Endothelial cell (in vitro differentiated cells): ENCODE measurements at places on chromosomes 6 and 20. TPM values are rescaled to one million over a fixed set of nuclear protein-coding genes. Genes with fewer than 3 reads are reported as not detected.

GRCh38 chr6:150072201-150072600 is 3.3 kb upstream of the ULBP3 start:
- no peak for DNase-seq

Gene GSS
- total RNA-seq: 48.3 TPM

- no peak for DNase-seq
These were observed 2.3 kb upstream of the STMND1 start for GRCh38 chr6:17099401-17100059.

GRCh38 chr20:50394569-50394968 is 115.6 kb upstream of the PTPN1 start:
- no peak for DNase-seq

Gene NKX2-4
- not detected for total RNA-seq

- no peak for DNase-seq
These were observed 412.1 kb downstream of the PKHD1 start for GRCh38 chr6:51675020-51675921.

- no peak for DNase-seq
These were observed 2.8 kb upstream of the RAB23 start for GRCh38 chr6:57224769-57225515.

Gene RBPJL
- not detected for total RNA-seq

- no peak for DNase-seq
These were observed 461 bp upstream of the DCDC2 start for GRCh38 chr6:24358219-24358821.

GRCh38 chr6:26311012-26311384 is 54.0 kb upstream of the BTN3A2 start:
- no peak for DNase-seq

GRCh38 chr6:33116417-33116816 is 40.6 kb downstream of the HLA-DPB1 start:
- DNase-seq: no peak

Gene CCDC28A
- 8.1 TPM for total RNA-seq

Gene MROH8
- total RNA-seq: 4.3 TPM

GRCh38 chr20:44959638-44960102 is 527 bp downstream of the TOMM34 start:
- no peak for DNase-seq

DNA sequence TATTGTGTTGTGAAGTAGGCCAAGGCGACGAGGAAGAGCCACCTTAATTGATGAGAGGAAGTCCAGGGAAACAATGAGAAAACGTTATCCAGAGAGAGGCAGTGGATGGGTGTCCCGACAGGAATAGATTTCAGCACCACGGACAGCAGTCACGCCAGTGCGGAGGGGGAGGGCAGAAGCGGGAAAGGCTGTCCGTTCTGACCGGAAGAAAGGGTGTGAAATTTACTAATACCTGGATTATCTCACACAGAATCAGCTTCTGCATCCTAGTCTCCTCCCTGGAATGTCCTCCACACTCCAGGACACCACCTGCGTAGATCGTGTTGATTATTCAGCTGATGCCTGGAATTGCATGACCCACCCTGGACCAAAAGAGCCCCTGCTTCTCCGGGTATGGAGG is 7.4 kb upstream of the BPIFA3 start:
- peak; percentile 90 for DNase-seq

DNA sequence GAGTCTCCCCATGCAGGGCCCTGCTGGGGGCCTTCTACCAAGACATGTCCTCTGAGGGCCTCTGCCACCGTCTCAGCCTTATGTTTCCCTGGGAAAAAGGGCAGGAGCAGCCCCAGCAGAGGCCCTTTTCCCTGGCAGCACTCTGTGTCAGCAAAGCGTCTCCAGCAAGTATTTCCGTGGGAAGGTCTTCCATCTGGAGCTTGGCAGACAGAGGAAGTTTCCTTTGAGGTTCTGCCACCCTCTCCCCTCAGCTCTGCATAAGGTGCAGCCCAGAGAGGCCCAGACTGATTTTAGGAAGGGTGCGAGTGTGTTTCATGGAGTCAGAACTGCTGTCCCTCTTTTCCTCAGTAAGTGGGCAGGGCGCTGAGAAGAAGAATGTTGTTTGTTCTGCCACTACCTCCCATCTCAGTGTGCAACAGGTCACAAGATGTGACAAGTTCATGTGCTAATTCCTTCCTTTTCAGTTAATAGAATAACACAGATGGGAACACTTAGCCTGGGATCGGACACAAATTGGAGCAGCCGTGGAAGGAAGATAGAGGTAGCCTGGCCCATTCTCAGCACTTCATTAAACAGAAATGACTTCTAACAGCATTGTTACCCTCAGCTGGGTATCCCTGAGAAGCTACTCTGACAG is 784.4 kb downstream of the MAFB start:
- no peak for DNase-seq

DNA sequence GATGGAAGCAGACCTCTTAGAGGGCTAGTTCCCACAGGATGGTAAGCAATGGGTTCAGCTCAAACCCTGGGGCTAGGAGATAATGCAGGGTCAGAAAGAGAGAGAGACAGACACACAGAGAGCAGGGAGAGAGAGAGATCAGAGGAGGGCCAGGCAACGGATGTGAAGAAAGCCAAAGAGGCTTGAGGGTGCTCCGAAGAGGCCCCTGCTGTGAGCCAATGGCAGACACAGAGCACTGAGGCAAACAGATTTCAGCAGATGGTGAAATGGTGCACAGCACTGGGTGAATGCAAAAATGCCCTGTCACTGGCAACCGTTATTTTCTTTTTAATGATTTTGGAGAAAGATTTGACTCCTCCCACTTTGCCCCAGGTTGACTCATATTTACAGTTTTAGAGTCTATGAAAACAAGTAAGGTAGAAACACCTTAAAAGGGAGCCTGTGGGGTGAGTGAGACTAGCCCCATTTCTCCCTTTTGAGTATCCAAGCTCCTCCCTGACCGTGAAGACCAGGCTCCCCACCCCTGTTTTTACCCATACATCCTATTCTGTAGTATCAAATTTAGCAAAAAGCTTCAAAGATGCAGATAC is 840 bp downstream of the DEFB132 start:
- no peak for DNase-seq

Gene PRICKLE4
- total RNA-seq: 20.7 TPM

Gene SLC32A1
- total RNA-seq: 3.4 TPM

Gene BPI
- total RNA-seq: not detected

Gene PKIB
- 38.5 TPM for total RNA-seq

- DNase-seq: no peak
These were observed 23.1 kb downstream of the TFAP2A start for GRCh38 chr6:10391799-10392198.

- DNase-seq: no peak
These were observed 97.9 kb downstream of the FYN start for GRCh38 chr6:111775145-111775922.

- DNase-seq: no peak
These were observed 157.4 kb upstream of the TNFAIP3 start for GRCh38 chr6:137709424-137710236.
